ENCODE measurements at places on chromosomes 6 and 20.

DNA sequence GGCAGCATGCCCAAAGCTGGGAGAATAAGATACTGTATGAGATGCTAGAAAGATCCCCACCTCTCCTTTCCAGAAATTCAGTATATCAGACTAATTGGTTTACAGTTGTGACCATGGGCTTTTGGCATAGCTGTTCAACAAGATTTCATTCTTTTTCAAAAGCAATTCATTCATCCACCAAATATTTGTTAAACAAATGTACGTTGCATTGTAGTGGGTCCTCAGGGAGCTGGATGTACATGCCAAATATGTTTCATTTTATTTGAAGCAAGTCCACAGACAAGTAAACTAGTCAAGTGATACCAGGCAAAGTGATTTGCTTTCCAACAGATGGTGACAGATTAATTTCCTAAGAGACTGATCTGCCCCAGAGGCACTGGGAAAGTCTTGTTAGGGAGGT lies 85.8 kb upstream of the ESR1 start:
- peak; percentile 12 for DNase-seq

DNA sequence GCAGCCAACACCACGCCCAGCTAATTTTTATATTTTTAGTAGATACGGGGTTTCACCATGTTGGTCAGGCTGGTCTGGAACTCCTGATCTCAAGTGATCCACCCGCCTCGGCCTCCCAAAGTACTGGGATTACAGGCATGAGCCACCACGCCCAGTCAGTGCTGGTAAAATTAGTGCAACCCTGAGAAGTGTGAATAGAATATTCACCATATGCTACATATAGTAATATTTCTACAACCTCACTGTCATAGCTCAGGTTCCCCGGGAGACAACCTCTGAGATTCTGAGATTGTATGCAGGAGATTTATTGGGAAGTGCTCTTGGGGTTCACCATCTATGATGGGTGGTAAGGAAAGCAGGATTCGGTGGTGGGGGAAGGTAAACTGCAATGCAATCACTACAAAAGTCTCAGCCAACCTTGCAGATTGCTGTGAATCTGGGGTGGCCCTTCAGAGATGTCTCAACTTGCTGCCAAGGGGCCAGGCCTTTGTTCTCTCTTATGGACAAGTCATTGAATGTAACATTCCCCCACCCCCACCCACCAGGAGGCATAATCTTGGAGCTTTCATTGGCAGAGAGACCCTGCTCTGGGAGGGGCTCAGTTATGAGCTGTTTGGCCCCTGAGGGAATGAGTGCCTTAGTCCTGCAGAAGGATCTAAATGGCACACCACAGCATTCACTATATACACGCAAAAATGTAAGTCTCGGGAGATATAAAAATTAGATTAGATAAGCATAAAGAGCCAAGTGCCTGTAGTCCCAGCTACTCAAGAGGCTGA lies 34.0 kb upstream of the SEC63 start:
- no peak for DNase-seq

- peak; percentile 73 for DNase-seq
Observed at GRCh38 chr20:59027741-59028320, 4.3 kb downstream of the ATP5F1E start.

DNA sequence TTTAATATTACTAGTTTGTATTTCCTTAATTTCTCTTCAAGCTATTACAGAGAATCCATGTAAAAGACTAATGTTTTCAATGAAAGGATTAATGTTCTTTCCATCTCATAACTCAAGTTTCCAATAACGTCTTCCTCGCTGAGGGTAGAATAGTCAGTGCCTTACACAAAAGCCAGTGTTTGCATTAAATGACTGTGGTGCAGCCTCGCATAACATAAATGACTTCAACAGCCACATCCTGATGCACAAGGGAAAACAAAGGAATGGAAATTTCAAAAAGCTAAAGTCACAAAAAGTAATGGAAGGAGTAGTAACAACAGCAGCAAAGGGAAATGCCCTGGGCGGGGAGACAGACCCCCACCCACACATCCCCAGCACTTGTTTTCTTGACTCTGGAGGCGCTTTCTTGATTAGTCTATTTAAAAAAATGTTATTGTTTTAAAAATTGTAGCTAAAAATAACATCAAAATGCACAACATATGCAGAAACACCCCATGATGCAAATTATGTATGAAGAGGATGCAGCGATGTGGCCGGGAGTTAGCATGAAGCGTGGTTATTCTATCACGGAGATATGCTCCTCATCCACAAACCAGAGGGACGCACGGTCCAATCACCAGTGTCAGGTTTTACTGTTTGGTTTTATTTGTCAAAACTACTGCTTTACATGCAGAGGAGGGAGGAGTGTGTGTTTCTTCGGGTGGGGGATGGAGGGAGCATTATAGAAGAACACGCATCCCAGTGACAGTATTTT lies 228.6 kb downstream of the GMPR start:
- no peak for DNase-seq

GRCh38 chr20:50130356-50130723 lies 17.4 kb upstream of the UBE2V1 start:
- peak; percentile 38 for DNase-seq

GRCh38 chr6:17842934-17843821 lies 136.5 kb upstream of the NUP153 start:
- no peak for DNase-seq

DNA sequence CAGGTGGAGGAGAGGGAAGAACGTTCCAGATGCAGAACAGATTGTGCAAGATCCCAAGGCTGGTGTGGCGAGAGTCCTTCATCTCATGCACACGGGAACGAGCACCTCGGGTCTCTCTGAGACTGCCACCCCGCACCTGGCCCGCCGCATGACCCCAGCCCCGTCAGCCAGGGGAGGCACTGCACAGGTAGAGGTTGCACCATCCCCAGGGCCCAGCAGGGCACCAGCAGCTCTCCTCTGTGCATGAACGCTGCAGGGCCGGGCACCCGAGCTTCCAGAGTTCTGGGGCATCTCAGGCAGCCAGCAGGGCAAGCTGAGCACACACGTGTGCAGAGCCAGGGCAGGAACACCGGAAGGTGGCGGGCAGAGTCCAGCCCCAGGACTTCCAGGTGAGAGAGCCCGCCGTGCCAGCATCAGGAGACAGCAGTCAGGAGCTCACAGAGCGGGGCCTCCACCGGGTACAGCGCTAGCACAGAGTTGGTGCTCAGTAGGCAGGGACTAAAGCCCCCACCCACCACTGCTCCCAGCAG lies 193.2 kb downstream of the TAF4 start:
- DNase-seq: no peak

GRCh38 chr6:147954938-147955337 lies 387.7 kb upstream of the SASH1 start:
- no peak for DNase-seq

- DNase-seq: no peak
Observed at GRCh38 chr6:43442935-43443334, 12.4 kb downstream of the DLK2 start.

GRCh38 chr20:31785089-31785488 lies 34.1 kb upstream of the MYLK2 start:
- DNase-seq: peak; percentile 12

DNA sequence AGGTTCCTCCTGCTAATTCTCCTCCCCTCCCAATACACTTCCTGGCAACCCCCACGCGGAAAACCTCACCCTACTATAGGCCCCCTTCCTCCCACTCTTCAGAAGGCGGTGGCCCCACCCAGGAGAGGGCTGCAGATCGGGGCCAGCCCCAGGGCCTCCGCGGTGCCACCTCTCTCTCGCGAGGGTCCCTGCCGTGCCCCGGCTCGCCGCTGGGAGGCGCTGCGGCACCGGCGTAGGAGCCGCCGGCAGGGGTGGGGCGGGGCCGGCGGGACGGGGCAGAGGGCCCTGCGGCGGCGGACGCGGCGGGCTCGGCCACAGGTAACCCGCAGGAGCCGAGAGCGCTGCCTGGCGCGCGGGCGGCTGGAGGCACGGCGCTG lies at the start of gene ANKRD6:
Gene ANKRD6 (plus strand): TSS at position 278 of the 377 bp plus-strand sequence. CDS start 133,825 bp downstream, outside the sequence.
- peak; percentile 67 for DNase-seq

DNA sequence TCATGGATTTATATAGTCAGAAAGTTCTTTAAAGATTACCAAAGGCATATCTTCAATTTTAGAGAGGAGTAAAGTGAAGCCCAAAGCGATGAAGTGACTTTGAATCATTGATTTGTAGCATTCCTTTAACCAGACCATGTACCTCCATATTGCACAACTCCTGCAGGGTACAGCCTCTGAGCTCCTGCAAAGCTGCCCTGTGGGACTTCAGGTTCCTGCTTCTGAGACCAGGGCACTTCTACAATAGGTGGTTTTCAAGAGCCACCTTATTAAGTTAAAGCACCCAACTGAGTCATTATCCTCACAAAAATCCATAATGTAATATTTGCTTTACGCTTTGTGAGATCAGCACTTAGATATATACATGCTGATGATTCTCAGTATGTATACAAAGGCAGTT lies 270.7 kb upstream of the RGS17 start:
- DNase-seq: no peak

GRCh38 chr20:44030394-44030793 lies 115.7 kb downstream of the TOX2 start:
- no peak for DNase-seq

- peak; percentile 12 for DNase-seq
Observed at GRCh38 chr6:137417396-137417795, 76.8 kb downstream of the OLIG3 start.

DNA sequence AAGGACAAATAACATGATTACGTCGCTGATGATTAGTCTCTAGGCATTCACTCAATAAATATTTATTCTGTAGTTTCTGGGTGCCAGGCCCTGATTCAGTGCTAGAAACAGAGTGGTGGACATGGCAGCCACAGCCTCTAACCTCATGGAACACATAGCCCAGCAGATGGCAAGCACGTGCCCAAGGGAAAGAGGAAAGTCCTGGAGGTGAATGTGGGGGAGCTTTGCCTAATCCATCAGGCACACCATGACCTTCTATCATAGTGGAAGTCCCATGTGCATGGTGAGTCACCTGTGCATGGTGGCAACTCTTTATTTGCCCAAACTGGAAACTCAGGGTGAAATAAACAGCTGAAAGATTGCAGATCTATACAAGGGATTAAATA lies 143.0 kb upstream of the TNFAIP3 start:
- DNase-seq: peak; percentile 21

DNA sequence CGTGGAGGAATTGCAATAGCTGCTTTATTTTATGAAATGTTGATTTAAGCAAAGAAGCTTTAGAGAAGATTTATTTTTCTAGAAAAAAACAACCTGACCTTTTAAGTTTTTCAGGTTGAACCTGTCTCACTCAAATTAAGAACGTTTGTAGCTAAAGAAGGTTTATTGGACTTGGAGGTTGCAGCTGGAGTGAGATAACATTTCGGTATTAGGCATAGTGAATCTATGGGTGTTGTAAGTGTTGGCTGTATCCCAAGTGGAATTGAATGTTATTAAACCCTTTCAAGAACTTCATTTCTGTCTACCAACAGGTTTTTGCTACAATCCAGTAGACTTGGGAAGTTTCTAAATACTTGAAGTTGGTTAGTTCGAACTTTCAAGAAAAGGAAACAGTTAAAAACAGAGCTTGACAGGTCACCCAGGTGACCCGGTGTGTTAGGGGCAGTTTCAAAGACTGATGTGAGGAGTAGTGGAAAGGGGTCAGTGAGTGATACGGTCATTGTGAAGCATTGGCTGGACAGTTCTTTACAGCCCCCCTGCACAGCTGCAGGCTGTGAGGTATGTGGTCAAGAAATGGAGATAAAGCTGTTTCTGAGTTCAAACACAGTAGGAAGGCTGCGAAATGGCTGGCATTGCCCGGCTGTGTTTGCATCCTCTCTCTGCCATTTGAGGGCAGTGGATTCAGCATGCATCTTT lies 2.4 kb upstream of the TBCC start:
- peak; percentile 15 for DNase-seq

- peak; percentile 19 for DNase-seq
Observed at GRCh38 chr6:21826023-21826422, 232.5 kb downstream of the SOX4 start.

GRCh38 chr20:61120595-61121515 lies 131.2 kb upstream of the CDH4 start:
- DNase-seq: peak; percentile 79

DNA sequence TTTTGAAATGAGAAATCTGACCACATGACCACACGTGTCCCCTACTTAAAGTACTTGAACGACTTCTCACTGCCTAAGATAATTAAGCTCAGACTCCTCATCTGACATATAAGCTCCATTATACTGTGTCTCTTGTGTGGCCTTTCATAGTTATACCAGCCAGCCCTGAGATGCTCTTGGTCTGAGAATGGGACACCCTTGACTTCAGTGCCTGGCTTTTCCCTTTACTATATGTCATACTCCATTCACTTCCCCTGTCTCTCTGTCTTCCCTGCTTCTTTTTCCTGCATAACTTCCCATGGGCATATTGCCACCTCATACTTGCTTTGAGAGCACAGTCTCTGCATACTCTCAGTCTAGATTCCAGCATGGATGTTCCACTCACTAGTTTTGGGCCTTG lies 53.4 kb upstream of the TINAG start:
- no peak for DNase-seq

DNA sequence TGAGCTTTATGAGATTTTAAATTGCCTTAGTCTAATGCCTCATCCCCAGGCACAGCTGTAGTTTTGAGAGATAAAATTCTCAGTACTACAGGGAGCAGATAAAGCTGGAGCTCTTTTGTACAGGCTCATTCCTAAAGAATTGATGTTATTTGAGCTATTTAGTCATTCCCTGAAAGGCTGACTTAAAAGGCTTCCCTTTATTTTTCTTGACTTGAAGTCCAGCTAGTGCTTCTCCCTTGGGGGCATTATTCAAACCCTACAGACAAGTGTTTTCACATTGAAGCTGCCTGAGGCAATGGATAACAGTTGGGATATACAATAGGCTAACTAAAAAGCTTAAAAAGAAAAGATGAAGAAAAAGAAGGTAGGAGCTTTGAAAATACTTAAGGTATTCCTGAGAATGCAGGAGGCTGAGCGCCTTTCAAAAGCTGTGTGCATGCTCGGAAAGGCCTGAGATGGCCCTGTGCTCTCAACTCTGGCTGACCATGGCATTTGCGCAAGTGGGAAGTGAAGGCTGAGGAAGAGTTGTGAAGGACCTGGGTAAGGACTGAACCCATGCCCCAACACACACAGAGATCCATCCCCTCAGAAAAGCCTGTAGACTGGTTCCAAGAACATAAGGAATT lies 315.1 kb downstream of the SMOC2 start:
- DNase-seq: no peak

- no peak for DNase-seq
Observed at GRCh38 chr6:16162003-16162402, 33.1 kb downstream of the MYLIP start.

DNA sequence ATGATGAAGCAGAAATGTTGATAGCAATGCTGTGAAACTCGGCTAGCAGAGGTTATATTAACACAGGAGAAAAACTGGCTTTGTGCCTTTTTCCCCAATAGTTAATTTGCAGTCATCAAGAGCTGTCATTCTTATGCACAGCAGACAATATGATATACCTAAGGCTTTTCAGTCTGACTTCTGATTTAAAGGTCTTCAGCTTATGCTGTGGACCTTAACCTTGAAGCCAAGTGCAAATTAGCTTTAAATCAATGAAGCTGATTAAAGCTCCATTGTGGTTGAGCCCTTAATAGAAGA lies 171.6 kb upstream of the ID4 start:
- DNase-seq: no peak
